Activated CD4-positive, alpha-beta T cell treated with anti-CD3 and anti-CD28 coated beads for 48 hours (primary cell): ENCODE measurements at places on chromosomes 3 and 15.

- no peak for DNase-seq
These were observed 12.9 kb downstream of the LOXL1 start for GRCh38 chr15:73939138-73939537.

GRCh38 chr3:126109146-126109879 is 25.4 kb upstream of the SLC41A3 start:
- no peak for DNase-seq

DNA sequence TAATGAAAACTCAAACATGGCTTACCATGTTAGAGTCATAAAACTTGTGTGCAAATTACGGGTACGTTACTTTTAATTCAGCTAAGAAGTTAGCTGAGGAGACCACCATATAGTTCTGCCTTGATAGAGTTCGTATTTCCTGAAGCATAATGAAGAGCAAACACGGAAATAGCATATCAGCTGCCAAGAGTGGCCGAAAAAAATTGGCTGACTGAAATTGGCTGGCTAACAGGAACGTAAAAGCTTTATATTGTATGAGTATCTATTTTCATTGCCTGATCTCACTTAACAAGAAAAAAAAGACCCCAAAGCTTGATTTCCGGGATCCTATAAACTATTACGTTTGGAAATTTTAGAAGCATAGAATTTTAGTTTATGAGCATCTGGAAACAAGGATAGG is 1222.9 kb downstream of the ZPLD1 start:
- DNase-seq: no peak

DNA sequence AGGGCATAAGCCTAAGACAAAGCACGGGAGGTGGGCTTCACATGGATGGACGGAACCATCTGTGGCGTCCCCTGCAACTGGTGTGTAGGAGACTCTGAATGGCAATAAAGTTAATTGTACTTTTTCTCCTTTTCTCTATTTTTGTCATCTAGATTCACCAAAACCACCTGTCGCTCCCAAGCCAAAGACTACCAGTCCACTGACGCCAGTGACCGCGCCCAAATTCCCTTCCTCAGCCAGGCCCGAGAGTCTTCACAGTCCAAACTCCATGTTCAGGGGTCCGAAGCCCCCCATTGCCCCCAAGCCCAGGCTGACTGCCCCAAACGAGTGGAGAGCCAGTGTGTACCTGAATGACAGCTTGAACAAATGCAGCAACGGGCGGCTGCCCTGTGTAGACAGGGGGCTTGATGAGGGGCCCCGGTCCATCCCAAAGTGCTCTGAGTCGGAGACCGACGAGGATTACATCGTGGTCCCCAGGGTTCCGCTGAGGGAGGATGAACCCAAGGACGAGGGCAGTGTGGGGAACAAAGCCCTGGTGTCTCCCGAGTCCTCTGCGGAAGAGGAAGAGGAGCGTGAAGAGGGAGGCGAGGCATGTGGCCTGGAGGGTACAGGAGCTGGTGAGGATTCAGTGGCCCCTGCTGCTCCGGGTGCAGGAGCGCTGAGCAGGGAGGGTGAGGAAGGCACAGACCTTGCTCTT is at the start of gene FGD5:
Gene FGD5 (plus strand): TSS at position 159 of the 697 bp plus-strand sequence. CDS start 110 bp downstream, at position 269.
- no peak for DNase-seq

DNA sequence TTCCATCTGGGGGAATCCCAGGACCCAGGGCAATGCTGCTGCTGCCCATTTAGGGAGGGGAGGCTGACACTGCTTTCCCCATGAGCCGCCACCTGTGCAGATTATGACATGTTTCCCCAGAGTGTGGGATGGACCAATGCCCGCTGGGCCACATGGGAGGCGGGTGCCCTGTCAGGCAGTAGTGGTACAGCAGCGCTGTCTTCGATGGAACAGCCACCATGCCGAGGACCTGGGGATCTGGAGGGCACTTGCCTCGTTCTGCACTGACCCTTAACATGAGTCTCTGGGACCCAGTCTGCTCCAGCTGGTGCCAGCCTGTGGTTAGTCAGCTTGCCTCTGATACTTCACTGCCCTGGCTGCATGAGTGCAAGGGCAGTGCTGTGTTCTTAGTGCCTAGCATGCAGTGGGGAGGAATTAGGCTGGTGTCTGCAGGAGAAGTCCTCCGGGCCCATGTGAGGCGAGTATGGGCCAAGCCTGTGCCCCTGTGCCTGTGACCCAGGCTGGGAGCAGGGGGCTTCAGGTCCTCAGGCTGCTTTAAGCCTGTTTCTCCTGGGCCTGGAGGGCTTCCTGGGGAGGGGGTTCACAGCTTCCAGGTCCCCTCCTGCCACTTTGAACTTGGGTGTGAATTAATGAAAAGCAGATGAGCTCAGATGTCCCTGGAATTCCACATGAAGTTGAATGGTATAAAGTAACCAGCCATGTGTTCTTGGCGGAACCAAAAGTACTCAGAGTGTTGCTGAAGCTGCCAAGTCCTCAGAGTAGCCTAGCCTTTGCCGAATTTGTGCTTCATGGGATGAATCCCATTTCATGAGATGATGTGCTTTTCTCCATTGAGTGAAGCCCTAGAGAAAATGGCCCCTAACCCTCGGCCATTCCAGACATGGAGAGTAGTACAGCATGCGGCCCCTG is 22.9 kb downstream of the KLF13 start:
- no peak for DNase-seq

DNA sequence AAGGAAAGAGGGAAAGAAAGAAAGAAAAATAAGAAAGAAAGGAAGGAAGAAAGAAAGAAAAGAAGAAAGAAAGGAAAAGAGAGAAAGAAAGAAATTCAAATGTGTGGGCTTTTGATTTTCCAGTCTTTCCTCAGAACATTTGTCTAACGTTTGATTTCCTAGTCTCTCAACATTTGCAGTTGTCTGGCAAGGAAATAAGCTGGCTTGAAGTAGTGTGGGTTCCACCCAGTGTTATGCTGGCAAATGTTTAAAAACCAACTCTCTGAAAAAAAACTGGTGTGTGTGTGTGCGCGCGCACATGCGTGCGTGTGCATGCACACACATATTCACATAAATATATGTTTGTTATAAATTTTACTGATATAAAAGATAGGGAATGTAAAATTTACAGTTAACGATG is 54.6 kb upstream of the C3orf49 start:
- DNase-seq: no peak

DNA sequence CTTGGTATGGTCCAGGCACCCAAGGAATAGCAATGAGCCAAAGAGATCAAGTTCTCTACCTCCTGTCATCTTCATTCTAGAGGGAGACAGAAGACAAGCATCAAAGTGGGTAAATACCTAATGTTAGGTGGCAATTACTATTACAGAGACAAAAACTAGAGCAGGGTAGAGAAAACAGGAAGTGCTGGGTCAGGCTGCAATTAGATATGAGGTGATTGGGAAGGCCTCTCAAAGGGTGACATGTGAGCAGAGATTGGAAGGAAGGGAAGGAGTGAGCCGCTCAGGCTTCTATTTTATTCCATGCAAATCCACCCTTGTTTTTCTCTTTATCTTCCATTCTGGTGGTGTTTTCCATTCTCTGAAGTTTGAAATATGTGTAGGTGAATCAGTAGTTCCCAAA is 37.4 kb downstream of the EBLN2 start:
- DNase-seq: no peak

- DNase-seq: peak; percentile 66
These were observed 34.9 kb upstream of the NRROS start for GRCh38 chr3:196604548-196604947.

DNA sequence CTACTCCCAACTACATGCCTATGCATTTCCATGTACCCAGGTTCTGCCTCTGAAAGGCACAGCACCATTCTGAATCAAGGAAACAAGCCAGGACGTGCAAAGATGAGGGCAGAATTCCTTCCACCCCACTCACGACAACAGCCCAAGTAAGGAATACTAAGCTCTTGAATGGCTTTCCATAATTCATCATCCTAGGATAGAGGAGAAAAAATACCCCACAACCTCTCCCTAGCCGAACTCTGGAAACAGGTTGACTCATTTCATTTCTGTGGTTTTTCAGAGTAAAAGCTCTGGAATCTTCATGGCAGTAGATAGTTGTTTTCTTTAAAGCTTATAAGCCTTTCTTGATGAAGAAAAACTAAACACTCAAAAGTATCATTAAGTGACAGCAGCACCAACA is 77.8 kb downstream of the PDZRN3 start:
- DNase-seq: no peak

DNA sequence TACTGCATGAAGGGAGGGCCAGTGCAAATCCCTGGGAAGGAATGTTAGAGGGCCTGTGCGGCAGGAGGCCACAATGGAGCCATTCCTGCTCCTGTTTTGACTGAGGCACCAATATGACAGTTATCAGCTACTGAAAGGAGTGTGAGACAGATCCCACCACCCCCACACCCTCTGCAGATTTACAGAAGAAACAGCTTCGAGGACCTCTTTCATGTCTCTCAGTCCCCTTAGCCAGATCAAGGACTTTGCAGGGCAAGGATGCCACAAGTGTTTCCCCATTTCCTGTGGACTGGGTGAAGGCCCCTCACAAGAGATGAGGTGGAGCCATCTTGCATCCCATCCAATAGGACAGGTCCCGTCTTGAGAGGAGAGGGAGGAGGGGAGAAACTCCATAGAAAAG is 48.5 kb upstream of the RASGRP1 start:
- DNase-seq: peak; percentile 56

- DNase-seq: no peak
These were observed 23.5 kb upstream of the RFTN1 start for GRCh38 chr3:16536996-16537395.

- no peak for DNase-seq
These were observed 2.3 kb upstream of the SACM1L start for GRCh38 chr3:45686850-45687249.

DNA sequence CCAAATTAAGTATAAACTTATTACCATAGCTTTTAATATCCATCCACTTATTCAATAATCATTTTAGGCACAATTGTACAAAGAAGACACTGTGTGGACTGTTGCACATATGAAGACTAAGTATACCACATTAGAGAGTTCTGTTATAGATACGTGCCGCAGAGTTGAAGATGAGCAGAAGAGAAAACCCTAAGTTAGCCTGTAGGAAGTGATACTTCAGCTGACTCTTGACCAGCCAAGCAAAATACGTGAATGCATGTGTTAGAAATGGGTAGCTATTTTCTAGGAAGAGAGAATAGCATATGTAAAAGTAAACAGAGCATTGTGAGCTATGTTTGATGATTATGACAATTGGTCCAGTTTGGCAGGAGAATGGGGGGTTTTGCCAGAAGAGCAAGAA is 272.0 kb upstream of the ATP11B start:
- no peak for DNase-seq

DNA sequence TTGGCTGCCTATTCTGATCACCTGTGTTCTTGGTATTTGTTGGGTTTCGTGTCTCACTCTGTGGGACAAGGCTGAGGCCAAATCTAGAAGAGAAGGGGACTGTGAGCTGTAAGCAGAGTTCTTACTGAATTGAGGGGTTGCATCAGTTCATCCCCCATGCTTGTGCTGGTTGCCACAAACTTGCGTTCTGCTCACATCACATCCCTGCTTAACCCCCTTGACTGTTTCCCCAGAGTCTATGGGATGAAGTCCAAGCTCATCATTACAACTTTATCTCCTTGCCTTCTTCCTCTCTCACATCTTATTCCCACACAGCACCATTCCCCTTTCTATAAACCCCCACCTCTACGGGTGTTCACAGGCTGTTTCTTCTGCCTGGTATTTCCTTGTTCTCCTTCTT is 143.8 kb upstream of the ABHD17C start:
- no peak for DNase-seq

DNA sequence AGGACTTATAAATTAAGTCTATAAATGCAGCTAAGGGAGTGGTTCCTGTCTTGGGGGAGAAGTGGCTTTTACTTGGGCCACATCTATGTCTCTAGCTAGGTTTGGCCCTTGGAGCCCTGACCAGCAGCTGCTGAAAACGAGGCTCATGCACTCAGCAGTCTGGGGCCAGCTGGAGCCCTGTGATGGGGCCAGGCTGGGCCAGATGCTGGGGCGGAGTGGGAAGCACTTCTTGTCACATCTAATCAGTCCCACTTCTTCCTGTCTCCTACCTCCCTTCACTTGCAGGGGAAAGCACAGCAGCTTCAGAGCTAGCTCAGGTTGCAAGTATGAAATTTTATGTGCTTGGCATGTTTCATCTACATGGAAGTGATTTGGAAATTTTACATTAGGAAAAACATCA is 209.9 kb upstream of the ROPN1 start:
- DNase-seq: no peak

GRCh38 chr3:118533676-118534075 is 501.0 kb downstream of the IGSF11 start:
- DNase-seq: no peak

DNA sequence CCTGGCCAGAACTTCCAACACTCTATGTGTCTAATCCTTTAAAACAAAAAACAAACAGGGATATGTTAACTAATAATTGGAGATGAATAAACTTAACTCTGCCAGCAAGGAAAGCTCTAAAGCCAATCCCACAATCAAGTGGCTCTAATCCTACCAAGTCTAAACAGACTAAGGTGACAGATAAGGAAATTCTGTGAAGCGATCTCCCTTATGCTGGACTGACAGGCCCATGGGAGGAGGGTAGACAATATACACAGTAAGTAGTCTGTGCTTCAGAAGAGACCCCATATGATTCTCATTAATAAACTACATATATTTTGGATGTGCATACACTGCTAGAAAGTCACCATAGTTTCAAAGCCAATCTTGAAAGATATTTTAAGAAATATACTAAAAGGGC is 10.1 kb downstream of the VPS13C start:
- no peak for DNase-seq

- no peak for DNase-seq
These were observed 8.4 kb downstream of the ACOX2 start for GRCh38 chr3:58528629-58529028.

GRCh38 chr3:128173849-128174248 is 20.6 kb downstream of the EEFSEC start:
- no peak for DNase-seq

DNA sequence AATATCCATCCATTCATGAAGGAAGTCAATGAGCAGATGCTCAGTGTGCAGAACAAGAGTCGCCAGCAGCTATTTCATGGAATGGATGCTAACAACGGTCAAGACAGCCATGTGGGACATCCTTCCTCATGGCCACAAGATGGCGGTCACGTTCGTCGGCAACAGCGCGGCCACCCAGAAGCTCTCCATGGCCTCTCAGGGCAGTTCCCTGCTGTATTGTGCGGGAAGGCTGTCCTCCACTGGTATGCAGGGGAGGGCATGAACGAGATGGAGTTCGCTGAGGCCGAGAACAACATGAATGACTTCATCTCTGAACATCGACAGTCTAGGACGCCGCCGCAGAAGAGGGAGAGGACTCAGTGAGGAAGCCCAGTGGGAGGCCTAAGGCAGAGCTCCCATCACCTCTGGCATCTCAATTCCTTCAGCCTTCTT is 208.3 kb downstream of the TJP1 start:
- DNase-seq: no peak

- no peak for DNase-seq
These were observed 7.1 kb downstream of the ATP2C1 start for GRCh38 chr3:130900959-130901358.

DNA sequence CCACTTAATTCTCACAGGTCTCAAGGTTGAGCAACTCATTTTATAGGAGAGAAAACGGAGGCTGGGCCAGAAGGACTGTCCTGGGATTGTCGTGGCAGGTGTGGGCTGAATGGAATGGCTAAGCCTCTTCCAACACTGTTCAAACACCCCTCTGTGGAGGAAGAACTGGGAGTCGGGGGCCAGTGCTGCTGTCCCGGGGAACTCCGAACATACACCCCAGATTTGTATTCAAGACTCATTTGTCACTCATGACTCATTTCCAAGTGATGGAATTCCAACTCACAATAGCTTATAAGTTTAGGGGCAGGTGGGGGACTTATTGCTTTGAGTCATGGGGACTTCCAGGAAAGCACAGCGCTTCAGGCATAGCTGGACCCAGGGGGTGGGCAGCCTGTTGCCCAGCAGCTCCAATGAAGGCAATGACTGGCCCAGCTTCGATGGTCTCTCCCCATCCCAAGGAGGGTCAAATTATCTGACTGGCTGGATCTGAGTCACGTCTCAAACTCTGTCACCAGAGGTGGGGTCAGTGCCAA is 72.5 kb downstream of the TM2D3 start:
- no peak for DNase-seq
